ENCODE measurements at places on chromosomes 13 and 19.

GRCh38 chr13:84934911-84935310 is 864.3 kb downstream of the SLITRK6 start:
- no peak for DNase-seq

DNA sequence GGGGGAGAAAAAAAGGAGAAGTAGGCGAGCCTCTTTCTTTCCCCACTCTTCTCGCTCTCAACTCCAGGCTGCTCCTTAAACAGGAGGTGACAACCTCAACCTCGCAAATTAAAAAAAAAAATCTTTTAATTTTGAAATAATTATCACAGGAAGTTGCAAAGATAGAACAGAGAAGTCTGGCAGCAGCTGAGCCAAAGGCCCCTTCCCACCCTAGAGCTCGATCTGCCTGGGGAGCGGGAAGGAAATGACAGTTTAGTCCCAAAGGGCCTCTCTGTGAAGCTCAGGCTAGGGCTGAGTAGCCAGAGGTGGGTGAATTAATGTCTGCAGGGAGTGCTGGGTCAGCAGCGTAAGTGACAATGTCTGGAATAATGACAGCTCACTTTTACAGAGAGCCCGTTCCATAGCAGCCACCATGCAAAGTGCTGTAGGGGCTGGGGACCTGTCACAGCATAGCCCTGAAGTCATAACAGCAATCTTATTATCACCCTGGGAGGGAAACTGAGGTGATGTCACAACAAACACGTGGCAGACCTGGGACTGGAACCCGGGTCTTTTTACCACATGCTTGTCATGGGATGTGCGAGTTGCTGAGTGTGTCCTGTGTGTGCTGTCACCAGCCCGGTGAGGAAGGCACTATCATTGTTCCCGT is 8.8 kb upstream of the CD22 start:
- DNase-seq: no peak

DNA sequence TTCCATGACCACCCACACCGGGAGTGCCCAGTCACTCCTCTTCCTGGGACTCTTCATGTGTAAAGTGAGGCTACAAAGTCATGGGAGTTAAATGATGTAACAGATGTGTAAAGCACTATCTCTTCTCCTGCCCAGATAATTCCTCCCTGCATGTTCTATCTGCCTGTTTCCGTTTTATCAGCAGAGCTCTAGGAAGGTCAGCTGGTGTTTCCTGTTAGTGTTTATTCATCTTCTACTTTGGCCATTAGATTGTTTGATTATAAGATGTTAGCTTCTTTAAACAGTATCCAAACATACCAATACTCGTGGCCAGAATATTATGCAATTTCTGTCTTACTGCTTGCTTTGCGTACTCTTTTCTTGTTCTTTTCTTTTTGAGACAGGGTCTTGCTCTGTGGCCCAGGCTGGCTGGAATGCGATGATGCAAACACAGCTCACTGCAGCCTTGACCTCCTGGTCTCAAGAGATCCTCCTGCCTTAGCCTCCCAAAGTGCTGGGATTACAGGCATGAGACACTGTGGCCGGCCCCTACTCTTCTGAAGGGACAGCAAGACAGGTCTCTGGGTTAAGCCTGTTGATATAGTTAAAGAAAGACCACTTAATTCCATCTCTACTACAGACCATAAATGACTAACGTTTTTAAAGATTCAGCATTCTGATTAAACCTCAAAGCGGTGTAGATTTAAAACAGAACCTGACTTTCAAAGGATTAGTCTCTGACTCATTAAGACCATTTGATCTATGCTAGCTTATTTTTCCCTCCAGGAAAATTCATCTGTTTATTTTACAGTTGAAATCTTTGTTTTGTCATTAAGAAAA is 97.4 kb upstream of the AKAP11 start:
- DNase-seq: no peak

DNA sequence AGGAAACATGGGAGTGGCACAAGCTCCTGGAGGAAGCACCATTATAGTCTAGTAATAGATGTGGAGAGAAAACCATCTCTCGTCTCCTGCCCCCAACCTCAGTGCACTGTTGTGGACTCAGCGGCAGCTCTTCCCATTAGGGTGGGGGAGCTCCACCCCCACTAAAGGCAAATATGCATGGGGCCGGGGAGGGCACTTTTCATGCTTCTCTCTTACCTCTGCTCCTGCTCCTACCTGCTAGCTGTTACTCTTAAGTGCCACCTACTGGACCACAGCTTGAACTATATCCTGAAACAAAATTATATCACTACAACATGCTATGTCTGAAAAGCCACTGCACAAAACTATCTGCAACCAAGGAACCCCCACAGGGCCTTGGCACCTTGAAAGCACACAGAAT is 112.6 kb upstream of the DACH1 start:
- no peak for DNase-seq

DNA sequence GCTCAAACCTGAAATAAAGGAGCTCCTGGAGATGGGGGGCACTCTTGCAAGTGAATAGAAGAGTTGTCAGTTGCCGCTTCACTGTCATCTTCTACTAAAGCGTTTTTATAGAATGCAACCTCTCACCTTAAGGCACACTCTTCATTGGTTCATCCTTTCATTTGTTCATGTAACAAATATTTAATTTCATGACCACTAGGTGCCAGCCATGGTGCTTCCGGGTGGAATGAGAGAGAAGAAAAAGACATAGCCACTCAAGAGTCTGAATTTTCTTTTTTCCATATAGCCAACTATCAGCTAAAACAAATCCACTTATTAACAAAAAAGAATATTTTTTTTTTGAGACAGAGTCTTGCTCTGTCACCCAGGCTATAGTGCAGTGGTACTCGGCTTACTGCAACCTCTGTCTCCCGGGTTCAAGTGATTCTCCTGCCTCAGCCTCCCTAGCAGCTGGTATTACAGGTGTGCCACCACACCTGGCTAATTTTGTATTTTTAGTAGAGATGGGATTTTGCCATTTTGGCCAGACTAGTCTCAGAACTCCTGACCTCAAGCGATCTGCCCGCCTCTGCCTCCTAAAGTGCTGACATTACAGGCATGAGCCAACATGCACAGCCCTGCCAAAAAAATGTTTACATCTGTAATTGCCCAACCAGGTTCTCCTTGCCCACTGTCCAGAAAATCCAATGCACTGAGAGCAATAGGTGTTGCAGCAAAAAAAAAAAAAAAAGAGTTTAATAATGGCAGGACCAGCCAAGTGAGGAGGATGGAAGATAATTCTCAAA is 22.1 kb upstream of the SACS start:
- no peak for DNase-seq

DNA sequence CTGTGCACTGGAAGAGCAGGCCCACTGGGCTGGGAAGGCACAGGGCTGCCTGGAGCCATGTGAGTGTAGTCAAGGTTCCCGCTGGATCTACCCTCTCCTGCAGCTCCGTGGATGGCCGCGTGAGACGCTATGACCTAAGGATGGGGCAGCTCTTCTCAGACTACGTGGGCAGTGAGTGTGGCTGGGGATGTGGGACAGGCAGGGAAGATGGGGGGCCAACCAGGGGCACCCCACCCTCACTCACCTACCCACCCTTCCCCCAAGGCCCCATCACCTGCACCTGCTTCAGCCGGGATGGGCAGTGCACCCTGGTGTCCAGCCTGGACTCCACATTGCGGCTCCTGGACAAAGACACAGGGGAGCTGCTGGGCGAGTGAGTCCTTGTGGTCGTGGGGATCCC is 6.1 kb downstream of the WDR83 start:
- DNase-seq: no peak

DNA sequence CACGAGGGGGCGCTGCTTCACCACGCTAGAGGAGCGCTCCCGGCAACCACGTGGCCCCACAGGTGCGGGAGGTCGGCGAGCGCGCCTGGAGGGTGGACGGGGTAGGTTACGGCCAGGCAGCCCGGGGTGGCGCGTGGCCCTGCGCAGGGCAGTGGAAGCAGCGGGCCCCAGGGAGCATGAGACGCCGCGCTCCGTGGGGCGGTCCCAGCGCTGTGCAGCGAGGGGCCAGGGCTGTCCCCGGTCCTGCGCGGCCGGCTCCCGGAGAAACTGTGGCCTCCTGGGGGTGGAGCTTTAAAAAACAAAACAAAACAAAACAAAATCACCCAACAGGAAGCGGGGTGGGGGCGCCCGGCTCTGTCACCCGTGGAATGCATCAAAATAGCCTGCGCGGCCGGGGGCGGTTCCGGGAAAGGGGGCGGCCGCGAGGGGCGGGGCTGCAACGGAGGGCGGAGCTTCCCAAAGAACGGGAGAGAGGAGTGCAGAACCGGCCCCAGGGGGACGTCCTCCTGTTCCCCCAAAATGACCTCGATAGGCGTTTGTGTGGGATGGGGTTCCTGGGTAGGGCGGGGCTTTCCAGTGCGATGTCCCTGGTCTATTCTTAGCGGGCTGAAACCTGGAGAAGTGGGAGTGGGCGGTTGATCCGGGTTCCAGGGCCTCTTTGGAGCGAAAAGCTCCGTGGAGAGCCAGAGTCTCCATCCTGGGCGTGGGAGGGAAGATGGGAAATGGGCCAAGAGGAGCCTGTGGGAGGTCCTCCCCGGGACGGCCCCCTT is 27.3 kb downstream of the NUMBL start:
- peak; percentile 89 for DNase-seq

- DNase-seq: no peak
Observed at GRCh38 chr19:45385392-45386221, 15.2 kb upstream of the ERCC2 start.

GRCh38 chr13:45231722-45232121 is 30.9 kb upstream of the KCTD4 start:
- DNase-seq: no peak

- no peak for DNase-seq
Observed at GRCh38 chr19:2317756-2318155, 9.8 kb upstream of the LINGO3 start.

- DNase-seq: no peak
Observed at GRCh38 chr13:41313659-41314197, 2.7 kb downstream of the NAA16 start.

DNA sequence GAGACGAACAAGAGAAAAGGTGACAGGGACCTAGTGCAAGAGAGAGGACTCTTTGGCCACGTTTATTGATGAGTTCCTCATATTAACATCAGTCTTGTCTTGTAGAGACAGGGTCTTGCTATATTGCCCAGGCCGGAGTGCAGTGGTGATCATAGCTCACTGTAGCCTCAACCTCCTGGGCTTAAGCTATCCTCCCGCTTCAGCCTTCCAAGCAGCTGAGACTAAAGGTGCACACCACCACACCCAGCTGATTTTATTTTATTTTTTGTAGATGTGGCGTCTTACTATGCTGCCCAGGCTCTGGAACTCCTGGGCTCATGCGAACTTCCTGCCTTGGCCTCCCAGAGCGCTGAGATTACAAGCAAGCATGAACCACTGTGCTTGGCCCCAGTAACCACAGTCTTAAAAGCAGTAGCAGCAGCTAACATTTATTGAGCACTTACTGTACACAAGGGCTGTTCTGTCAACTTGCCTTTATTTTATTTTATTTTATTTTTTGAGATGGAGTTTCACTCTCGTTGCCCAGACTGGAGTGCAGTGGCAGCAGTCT is 1.1 kb upstream of the SH2D3A start:
- no peak for DNase-seq

- no peak for DNase-seq
Observed at GRCh38 chr19:2747349-2747748, 7.5 kb upstream of the SLC39A3 start.

DNA sequence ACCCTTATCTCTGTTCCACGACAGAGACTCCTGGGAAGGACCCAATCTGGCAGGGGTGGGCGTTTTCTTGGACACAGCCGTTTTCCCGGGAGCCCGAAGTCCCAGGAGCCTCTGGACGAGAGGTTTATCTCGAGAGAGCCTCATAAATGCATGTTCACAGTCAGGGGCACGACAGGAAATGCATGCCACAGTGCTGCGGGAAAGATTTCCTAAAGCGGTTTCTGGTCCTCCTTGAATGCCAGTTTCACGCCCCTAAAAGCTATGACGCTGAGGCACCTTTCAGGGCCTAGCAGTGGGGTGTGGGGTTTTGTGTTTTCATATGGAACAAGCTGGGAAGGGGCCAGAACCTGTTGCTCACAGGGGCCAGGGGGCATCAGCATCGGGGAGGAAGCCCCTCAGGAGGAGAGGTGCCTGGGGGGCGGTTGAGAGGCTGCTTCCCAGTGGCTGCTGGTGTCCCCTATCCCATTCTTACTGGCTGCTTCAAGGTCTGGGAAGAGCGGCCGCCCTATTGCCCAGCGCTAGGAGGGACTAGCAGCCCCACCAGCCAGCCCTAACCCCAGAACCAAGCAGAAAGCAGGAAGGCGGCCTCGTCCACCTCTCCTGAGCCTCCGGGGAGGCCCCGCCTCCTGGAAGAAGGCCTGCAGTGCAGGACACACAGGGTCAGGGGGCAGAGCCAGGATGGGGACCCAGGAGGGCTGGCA is 157.0 kb downstream of the KDM4B start:
- no peak for DNase-seq

Data from CD4-positive, alpha-beta T cell treated with Interleukin-4 for 4 hours (primary cell).